ENCODE measurements at places on chromosomes 1 and 21.

DNA sequence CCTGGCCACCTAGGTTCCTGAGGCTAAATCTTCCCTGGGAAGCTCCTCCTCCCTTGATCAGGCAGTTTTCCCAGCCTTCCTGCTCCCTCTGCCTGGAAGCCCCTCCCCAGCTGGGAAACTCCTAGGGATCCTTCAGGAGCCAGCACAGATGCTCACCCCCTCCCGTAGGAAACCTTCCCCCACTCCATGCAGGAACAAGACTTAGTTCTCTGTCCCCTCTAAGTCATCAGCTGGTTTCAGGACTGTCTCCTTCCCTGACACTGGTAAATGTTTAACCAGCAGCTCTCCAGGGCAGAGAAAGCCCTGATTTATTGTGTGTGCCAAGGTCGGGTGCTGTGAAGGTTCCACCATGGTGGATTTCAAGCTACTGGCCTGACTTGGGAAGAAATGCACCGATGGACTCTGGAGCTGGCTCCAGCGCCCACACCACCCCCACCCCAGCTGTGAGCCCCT, 25.0 kb downstream of the TTC39A start:
- DNase-seq = no peak

DNA sequence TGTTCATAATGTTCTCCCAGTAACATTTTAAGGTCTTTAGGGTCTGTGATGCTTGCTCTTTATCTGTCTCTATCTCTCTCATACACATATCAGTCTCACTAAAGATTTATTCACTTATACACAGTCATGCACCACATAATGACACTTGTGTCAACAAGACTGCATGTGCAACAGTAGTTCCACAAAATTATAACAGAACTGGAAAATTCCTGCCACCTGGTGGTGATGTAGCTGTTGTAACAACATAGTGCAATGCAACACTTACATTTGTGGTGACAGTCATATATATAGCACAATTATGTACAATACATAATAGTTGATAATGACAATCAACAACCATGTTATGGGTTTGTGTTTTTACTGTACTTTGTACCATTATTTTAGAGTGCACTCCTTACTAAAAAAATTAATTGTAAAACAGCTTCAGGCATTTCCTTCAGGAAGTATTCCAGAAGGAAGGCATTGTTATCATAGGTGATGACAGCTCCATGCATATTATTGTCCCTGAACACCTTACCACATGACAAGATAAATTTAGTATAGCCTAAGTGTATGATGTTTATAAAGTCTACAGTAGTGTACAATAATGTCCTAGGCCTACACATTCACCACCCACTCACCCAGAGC, 8.1 kb downstream of the TDRD5 start:
- DNase-seq = peak; percentile 70

DNA sequence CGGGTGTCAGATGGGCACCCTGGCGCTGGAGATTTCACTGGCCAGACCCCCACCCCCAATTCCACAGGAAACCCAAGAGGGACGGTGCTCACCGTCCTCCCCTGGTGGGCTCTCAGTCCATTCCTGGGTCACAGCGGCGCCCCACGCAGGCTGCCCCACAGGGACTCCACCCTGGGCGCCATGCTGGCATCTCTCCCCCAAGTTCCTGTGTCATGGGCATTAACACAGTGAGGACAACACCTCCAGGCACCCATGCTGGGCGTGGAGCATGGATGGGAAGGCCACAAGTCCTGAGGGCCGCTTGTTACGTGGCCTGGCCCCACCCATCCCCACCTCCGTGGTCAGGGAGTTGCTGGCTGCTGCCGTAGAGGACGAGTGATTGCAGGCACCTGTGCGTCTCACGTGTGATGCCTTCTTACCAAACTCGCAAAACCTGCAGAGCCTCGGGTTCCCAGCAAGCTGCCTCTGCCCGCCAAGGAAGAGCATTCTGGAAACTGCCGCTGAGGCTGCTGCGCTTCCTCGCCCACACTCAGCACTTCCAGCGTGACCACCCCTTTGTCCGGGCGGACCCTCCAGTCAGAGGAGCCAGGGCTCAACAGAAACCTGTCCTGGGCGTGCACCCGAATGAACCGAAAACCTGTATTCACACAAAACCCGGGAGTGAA, 60.3 kb downstream of the SLX9 start:
- no peak for DNase-seq

DNA sequence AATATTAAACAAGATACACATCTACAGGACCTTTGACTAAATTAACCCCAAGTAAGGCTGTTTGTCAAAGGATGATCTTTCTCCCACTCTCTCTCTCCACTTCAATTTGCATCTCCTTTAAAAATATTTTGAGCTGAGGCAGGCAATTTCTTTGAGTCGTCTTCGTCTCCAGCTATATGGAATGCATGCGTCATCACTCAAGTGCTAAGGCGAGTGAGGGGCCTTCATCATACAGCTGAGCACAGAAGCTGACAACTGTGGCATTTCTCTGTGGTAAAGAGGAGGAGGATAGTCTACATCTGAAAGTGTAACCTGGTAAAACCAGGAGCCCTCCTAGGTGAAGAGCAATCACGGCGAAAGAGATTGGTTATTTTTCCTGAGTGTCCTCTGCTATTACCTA, 7.6 kb downstream of the EPHX4 start:
- DNase-seq = no peak

DNA sequence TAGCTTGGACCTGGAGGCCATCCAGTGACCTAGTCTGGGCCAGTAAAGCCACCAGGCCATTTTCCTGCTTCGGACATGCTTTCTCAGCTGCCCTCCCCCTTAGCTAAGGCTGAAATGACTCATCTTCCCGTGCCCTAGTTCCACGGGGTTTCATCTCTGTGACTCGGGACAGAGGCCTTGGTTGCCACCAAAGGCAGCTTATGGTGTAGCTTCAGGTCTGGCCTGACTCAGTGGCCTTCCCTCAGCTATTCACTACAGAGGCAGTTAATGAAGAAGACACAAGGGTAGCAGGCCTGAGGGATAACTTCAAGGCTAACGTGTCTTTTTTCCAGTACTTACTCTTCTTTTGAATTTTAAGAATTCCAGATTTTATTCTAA, 82.4 kb downstream of the PBX1 start:
- DNase-seq = no peak

DNA sequence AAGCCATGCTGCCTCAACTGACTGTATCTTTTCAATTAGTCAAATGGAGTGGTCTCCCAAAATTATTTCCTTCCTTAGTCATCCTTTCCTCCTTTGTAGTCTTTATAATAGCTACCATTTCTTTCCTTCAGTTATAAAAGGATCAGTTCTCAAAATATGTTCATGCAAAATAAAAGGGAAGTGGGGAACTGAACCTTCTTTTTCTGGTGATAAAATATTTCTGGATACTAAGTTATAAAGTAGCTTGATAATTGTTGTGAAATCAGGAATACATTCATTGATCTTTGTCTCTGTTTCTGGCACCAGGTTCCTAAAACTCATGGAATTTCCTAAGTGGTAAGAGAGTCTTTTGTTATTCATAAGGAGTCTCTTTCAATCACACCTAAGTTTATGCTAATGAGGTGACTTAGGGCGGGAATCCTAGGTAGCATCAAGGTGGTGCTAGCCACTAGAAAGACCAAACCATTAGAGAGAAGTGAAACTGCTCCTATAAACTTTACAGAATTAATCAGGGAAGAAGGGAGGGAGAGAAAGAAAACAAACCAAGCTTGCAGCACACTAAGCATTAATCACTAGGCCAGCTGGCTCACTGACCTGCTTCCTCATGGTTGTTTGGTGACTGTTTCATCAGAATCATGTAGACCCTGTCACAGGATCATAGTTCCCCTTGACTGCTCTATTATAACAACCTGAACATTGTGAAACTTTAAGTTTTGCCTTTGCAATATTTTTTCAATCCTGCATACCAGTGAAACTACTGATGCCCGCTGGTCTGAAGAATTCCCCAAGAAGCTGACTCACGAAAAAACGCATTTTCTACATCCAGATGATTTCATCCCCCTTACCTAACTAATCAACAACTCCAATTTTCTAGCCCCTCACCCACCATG, 161.6 kb upstream of the PTBP2 start:
- peak; percentile 4 for DNase-seq

- no peak for DNase-seq
These were observed 78.2 kb downstream of the RAP1GAP start for GRCh38 chr1:21590934-21591333.

DNA sequence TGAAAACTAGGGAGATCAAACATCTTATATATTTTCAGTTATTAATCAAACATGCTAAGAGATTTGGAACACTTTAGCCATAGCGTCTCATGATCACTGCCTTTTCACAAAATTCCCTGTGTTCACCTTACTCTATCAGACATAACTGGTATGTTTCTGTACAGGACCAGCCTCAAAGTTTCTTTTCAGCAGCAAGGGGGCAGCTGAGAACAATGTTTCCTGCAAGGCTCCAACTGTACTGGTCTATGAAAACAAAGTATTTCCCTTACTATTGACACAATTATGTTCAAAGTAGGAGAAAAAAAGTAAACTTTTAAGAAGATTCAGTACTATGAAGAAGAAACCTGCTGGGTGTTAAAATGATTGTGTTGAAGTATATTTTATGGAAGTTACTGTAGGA, 98.5 kb downstream of the ATF6 start:
- no peak for DNase-seq

DNA sequence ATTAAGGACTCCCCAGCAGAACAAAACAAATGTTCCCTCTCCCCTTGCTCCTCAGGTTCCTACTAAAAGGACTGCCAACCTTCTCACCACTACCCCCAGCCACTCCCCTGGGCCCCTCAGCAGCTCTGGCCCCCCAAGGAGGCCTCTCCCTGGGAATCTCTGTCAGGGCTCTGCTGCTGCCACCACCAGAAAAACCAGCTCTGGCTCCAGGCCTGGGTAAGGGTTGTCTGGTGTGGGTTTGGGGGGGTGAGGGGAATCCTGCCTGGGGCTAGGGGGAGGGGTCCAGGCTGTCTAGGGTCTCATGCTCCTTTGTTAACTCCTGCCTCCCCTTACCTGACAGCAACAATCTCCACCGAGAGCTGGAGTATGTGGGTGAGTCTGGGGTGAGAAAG, 4.8 kb downstream of the NECTIN4 start:
- no peak for DNase-seq

GRCh38 chr1:100631015-100631551, 88.5 kb upstream of the VCAM1 start:
- DNase-seq = no peak

- no peak for DNase-seq
These were observed 34.0 kb upstream of the DISP3 start for GRCh38 chr1:11444907-11445306.

GRCh38 chr1:90504509-90504908, 212.6 kb downstream of the BARHL2 start:
- DNase-seq = no peak

GRCh38 chr21:31688603-31689368, 29.3 kb downstream of the SOD1 start:
- no peak for DNase-seq

- DNase-seq = no peak
These were observed 3.6 kb downstream of the SKI start for GRCh38 chr1:2231532-2232254.

- DNase-seq = no peak
These were observed 125.3 kb upstream of the RUNX3 start for GRCh38 chr1:25055324-25055780.

DNA sequence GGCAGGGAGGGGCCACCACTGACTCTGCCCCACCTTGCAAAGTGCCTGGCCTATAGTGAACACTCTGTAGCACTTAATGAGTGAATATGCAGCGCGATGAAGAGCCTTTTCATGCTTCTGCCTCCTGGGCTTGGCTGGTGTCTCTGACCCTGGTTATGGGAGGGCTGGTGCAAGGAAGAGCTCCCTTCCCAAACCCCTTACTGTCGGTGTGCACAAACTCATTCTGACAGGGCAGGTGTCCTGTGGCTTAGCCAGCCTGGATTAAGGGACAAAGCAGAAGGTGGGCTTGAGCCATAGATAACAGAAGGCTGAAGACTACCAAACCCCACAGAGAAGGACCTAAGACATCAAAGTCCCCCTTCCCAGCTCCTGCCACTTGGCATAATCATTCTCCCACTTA, 2.0 kb upstream of the NCMAP start:
- DNase-seq = no peak

DNA sequence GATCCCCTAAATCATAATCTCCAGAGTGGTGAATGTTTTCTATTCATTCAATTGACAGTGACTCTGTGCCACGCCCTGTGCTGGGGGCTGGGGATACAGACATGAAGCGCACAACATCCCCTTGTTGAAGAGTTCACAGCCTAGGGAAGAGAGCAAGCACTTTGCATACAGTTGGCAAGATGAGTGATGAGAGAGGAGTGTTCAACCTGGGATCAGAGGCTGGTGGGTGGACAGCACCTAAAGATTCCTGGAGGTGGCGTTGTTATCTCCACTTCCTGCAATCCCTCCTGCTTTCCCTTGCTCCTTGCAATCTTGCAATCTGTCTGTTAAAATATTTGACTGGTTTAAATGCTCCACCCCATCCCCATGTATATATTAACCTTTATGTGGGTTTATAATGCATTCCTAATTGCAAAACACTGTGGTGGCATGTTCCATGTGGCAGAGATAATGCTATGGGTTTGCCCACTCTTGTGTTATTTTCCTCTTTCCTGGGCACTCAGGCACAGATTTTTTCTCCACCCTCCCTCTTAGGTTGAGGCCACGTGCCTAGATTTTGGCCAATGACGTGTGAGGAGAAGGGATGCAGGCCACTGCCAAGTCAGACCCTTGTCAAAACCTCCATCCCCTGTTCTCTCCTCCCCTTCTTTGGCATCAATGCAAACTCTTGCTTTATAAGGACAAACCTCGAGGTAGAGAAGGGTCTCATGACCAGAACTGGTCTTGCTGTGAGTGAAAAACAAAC, 36.2 kb upstream of the GADD45A start:
- no peak for DNase-seq

DNA sequence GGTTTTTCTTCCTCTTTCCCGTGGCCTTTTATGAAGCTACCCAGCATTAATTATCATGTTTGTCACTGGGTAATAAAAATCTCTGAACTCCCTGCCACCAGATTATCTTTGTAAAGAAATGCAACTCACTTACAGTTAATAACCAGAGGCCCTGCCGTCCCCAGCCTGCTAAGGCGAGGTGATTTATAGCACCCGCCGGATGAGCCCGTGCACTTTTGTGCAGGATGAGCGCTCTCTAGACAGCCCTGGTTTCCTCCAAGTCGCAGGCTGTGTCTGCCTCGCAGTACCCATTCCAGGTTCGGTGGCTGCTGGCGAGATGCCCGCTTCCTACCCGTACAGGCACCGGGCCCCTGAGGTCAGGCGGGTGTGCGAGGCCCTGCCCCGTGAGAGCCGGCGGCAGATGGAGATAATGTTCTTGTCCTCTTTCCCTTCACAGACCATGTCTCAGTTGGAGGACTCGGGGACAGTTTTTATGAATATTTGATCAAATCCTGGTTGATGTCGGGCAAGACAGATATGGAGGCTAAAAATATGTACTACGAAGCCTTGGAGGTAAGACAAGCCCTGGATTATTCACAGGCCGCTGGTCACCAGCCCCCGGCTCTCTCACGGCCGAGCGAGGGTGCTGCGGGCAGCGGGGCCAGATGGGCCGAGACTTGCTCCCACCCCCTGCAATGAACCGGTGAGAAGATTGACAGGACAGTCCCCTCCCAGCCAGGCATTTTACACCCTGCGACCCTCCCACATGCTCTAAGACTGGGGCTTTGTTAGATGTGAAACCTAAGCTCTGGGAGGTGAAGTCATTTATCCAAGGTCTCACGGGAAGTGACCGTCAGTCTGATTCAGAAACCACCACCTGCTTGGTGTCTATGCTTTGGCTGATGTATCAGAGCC, 28.5 kb upstream of the SELENON start:
- no peak for DNase-seq

Data from NCI-H460 (cell line).